ENCODE measurements at places on chromosomes 6 and 20.
A peak's percentile ranks its signal among the peaks of the same experiment; 100 is the strongest.

DNA sequence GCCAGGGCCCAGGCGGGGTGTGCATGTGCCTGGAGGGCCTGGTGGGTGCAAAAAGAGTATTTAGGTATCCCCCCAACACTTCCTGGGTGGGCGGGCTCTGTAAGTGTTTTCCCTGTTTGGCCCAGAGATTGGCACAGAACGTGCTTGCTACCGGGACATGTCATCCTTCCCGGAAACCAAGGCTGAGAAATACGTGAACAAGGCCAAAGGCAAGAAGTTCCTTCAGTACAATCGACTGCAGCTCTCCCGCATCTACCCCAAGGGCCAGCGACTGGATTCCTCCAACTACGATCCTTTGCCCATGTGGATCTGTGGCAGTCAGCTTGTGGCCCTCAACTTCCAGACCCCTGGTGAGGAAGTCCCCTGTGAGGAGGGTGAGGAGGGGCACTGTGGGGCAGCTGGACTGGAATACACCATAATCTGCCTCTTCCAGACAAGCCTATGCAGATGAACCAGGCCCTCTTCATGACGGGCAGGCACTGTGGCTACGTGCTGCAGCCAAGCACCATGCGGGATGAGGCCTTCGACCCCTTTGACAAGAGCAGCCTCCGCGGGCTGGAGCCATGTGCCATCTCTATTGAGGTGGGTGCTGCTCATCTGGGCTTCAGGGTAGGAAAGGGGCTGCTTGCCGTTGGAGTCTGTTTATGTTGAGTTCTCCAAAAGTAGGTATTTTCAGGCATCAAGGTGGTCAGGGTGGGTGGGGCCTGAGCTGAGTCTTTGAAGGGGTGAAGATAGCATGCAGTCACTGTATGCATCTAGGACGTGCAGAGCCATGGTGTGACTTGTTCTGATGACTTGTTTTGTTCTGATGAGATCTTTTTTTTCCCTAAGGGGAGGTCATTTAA is 35.2 kb downstream of the PLCG1 start:
- no peak for DNase-seq

DNA sequence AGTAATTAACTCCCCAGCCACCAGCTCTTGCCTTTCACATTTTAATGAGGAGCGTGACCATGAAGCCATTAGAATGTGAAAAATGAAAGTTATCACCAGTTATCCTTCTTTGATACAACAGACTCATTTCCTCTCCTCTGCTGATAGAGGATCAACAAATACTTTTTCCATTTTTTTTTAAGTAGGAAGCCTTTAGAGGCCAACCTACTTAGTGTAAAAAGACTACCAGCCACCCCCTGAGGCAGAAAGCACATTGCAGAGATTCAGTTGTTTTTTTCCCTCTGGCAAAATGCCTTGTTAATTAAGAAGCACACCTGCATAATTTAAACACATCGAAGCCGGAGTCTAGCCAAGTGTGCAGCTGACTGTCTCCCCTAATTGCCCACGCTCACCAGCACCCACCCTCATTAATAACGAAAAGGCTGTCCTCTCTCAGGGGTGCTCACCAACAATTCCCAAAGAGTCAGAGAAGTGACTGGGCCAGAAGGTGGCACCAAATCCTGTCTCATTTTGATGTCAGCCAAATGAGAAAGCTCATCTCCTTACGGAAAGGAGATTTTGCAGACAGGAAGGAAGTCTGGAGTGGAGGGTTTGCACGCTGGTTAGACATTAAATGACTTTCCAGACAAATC is 60.9 kb upstream of the MC3R start:
- DNase-seq: peak; percentile 9

DNA sequence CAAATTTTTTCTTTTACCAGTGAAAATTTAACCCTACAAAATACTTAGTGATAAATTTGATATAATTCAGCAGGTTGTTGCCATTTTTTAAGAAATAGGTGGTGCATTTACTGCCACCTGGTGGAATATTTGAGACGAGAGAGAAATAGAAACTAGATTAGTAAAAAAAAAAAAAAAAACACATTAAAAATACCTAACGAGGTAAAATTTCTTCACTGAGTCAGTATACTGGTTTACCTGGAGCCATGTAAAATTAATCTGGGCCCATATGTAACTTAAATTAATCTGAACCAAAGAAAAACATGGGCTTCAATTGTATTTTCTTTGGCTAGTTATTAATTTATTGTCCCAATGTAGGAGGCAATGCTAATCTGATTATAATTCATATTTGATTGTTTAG is 520.8 kb downstream of the EPM2A start:
- DNase-seq: no peak

DNA sequence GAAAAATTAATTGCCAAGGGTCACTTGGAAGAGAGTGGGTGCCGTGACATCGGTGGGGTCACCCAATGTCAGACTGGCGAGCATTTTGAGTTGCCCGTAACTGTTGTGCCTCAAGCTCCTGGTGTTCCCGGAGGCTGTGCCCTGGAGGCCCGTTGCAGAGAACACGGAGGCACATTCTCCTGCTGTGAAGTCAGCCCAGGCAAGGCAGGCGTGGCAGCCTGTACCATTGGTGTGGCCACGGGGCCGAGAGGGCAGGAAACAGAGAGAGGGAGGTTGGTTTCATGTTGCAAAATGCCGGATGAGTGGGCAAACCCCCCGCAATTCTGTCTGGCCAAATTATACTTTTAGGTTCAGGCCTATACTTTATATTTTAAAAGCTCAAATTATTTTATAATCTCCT is 81.2 kb downstream of the THBS2 start:
- DNase-seq: no peak

GRCh38 chr6:44132476-44132875 is 5.1 kb downstream of the TMEM63B start:
- DNase-seq: no peak

DNA sequence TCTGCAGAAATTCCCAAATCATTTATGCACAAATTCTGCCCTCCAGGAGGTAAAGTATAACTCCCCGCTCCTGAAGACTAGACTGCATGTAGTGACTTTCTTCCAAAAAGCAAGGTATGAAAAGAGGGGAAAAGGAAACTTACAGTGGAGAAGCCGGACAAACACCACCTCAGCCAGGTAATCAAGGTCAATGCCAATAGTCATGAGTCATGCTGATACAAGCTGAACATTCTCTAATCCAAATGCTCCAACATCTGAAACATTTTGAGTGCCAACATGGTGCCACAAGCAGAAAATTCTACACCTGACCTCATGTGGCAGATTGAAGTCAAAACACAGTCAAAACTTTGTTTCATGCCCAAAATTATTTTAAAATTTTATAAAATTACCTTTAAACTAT is 165.6 kb downstream of the FOXA2 start:
- DNase-seq: no peak

- DNase-seq: no peak
Measured at GRCh38 chr6:158322724-158323560, 10.7 kb downstream of the TULP4 start.

DNA sequence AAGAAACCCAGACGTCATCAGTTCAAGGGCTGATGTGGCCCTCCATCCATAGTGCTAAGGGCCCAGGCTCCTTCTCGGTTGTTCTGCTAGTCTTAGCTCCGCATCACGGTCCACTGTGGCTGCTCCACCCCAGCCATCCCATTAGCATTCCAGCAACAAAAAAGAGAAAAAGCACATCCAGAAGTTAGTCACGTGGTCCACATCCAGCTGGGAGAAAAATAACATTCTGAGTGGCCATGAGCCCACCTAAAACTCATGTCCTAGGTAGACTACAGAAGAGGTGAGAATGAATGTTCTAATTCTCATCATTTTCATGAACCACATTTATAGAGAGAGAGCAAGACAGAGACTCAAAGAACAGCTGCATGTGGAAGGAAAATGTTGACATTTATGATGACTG is 49.4 kb upstream of the TAB2 start:
- no peak for DNase-seq

DNA sequence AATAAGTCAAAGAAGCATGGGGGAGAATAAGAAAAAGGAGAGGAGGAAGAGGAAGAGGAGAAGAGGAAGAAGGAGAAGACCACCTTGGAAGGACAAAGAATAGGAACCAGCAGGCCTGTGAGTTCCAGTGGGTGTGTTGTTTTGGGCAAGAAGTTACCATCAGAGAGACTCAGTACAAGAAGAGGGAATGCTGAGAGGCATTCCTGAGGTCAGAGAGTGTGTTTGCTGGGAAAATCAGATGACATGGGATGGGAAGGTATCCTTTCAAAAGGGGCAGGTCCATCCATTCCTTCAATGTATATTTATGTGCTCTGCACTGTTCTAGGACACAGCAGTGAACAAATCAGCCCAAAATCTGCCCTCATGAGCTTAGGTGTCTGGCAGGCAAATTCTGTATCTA is 40.5 kb upstream of the PRIM2 start:
- no peak for DNase-seq

- no peak for DNase-seq
Measured at GRCh38 chr20:50635676-50636600, 55.4 kb downstream of the RIPOR3 start.

GRCh38 chr6:91634791-91635190 is 1047.9 kb upstream of the MAP3K7 start:
- no peak for DNase-seq

DNA sequence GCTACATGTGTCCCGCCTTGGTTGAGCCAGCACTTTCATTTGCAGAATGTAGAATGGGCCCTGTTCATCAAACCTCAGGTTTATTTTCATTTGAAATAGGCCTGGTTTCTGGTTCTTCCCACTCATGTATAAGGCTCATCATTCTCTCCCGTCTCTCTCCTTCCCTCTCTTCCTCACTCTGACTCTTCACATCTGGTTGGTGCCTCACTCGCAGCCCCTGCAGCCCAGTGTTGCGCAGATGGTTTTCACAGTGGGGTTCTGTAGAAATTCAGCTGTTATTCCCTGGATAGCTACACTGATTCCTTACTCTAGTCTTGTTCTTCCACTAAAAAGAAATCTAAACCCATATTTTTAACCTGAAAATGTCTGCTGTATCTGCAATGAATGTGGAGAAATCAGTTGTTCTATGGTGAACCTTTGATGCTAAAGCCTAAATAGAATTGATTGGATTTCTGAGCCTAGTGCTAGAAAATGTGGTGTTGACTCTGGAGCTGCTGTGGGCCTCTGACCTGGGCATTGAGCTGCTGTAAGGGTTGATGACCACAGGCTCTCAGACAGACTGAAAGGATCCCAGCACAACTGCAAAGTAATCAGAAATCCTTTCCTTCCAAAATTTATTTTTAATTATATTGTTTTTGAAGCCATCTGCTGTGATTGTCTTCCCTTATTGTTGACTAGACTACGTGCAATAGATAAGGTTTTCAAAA is 150.3 kb downstream of the TMEM242 start:
- no peak for DNase-seq

DNA sequence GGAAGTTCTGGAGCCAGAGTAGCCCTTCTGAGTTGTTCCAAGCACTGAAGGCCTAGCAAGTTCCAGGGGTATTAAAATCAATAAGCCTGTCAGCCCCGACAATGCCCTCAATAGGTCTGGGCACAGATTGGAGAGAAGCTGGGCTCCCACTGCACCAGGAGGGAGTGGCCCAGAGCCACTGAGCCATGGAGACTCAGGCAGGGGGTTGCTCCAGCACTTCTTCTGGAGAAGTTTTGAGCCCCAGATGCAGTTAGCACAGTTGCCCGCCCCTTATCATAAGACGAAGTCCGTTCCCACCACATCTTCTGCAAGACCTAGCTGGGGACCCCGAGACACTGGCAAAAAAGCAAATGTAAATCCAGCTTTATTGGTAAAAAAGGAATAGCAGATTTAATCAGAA is 13.0 kb downstream of the DEFB132 start:
- no peak for DNase-seq

DNA sequence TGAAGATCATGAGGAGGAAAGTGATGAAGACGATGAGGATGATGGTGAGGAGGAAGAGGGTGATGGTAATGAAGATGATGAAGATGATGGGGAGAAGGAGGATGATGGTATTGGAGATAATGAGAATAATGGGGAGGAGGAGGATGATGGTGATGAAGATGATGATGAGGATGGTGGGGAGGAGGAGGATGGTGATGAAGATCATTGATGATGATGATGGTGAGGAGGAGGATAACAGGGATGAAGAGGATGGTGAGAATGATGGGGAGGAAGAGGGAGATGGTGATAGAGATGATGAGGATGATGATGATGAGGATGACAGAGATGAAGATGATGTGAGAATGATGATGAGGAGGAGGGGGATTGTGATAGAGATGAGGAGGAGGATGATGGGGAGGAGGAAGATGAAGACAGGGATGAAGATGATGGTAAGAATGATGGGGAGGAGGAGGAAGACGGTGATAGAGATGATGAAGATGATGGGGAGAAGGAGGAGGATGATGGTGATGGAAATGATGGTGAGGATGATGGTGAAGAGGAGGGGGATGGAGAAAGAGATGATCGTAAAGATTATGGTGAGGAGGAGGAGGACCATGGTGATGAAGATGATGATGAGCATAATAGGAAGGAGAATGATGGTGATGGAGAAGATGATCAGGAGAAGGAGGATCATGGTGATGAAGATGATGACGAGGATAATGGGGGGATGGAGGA is 273.7 kb downstream of the SMOC2 start:
- DNase-seq: no peak

GRCh38 chr6:133816171-133816570 is 72.7 kb upstream of the TCF21 start:
- DNase-seq: no peak

- no peak for DNase-seq
Measured at GRCh38 chr20:47676912-47677634, 108.2 kb downstream of the SULF2 start.

GRCh38 chr20:16054985-16055384 is 518.3 kb downstream of the KIF16B start:
- DNase-seq: no peak

GRCh38 chr6:158516098-158516497 is 43.8 kb upstream of the TMEM181 start:
- DNase-seq: no peak

GRCh38 chr6:18216411-18216810 is 47.9 kb downstream of the DEK start:
- no peak for DNase-seq

DNA sequence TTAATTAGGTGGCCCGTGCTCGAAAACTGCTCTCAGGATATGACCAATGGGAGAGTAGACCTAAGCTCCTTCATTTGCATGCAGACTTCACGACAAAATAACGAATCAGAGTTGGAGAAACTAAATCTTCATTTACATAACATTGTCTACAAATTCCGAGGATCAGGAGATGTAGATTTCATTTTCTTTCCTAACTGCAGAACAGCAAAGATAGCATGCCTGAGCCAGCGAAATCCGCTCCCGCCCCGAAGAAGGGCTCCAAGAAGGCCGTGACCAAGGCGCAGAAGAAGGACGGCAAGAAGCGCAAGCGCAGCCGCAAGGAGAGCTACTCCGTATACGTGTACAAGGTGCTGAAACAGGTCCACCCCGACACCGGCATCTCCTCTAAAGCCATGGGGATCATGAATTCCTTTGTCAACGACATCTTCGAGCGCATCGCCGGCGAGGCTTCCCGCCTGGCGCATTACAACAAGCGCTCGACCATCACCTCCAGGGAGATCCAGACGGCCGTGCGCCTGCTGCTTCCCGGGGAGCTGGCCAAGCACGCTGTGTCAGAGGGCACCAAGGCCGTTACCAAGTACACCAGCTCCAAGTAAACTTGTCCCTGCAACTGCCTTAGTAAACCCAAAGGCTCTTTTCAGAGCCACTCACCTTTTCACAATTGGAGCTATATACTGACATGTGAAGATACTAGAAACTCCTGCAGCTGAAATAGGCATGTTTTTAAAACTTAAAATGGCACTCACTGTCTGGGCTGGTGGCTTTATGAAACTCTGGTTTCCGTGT is 96.5 kb downstream of the HFE start:
- DNase-seq: peak; percentile 56

Measured in hippocampal formation (tissue), 2 donors.